ENCODE measurements at places on chromosomes 16 and 17. TPM values are rescaled to one million over a fixed set of nuclear protein-coding genes. Genes with fewer than 3 reads are reported as not detected.

- no peak overlapping the region for H3K27ac ChIP-seq
- no peaks in the 10 kb centered on the region for H3K36me3 ChIP-seq
- no peak for DNase-seq
- H3K4me1 ChIP-seq = no peaks in the 10 kb centered on the region
Measured at GRCh38 chr17:16661217-16661616, 7.6 kb upstream of the ZNF624 start.

GRCh38 chr16:82044585-82044911 is 9.5 kb downstream of the HSD17B2 start:
- no peak for DNase-seq
- no peaks in the 10 kb centered on the region for H3K4me1 ChIP-seq
- H3K27me3 ChIP-seq = peaks cover 10% of the 10 kb centered on the region
- H3K27ac ChIP-seq = no peak overlapping the region
- no peak overlapping the region for H3K4me3 ChIP-seq

GRCh38 chr17:38352245-38353085 is 821 bp downstream of the SOCS7 start:
- peaks cover 35% of the 10 kb centered on the region for H3K4me1 ChIP-seq
- no peaks in the 10 kb centered on the region for H3K27me3 ChIP-seq
- H3K4me3 ChIP-seq = peak overlapping the region; percentile 76
- H3K27ac ChIP-seq = no peak overlapping the region

- H3K4me3 ChIP-seq = peak within 1 kb of the TSS; percentile 88
- peaks cover 23% of the 10 kb centered on the region for H3K36me3 ChIP-seq
- peak; percentile 95 for DNase-seq
- no peaks in the 10 kb centered on the region for H3K27me3 ChIP-seq
- peaks cover 47% of the 10 kb centered on the region for H3K4me1 ChIP-seq
- peak within 1 kb of the TSS; percentile 100 for H3K27ac ChIP-seq
Measured at GRCh38 chr17:8162233-8162996, at the start of gene VAMP2. TSS of gene VAMP2 (minus strand) at chr17:8162948. CDS start at chr17:8162879, 69 bp downstream.

DNA sequence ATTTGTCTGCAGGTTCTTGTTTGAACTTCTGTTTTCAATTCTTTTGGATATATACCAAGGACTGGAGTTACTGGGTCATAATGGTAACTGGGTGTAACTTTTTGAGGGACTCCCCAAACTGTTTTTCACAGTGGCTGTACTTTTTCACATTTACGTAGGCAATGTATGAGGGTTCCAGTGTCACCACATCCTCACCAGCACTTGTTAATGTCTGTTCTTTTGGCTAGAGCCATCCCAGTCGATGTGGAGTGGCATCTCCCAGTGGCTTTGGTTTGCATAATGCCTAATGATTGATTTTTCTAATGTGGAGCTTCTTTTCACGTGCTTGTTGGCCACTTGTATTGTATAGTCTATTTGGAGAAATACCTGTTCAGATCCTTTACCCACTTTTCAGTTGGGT is 59.3 kb downstream of the SPECC1 start:
- no peak overlapping the region for H3K27ac ChIP-seq
- H3K27me3 ChIP-seq = peaks cover 10% of the 10 kb centered on the region
- DNase-seq = no peak
- no peaks in the 10 kb centered on the region for H3K36me3 ChIP-seq

DNA sequence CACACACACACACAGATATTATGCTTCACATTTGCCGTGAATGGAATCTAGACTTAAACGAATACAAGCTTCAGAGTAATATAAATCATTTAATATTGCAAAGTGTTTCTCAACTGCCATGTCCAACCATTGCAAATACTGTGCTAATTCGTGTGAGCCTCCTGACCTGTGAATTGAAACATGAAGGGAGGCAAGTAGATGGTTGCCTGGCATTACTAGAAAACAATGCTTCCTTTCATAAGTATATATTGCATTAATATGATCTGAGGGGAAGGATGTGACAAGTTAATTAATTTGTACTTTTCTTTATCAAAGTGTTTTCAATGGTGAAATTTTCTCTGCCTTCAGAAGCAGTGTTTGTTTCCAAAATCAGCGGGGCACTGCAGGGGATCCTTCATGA is 25.7 kb upstream of the GPR139 start:
- H3K27me3 ChIP-seq = no peaks in the 10 kb centered on the region
- no peaks in the 10 kb centered on the region for H3K4me1 ChIP-seq
- no peak for DNase-seq
- H3K27ac ChIP-seq = no peak overlapping the region

The KCNJ16 gene
- total RNA-seq = not detected

DNA sequence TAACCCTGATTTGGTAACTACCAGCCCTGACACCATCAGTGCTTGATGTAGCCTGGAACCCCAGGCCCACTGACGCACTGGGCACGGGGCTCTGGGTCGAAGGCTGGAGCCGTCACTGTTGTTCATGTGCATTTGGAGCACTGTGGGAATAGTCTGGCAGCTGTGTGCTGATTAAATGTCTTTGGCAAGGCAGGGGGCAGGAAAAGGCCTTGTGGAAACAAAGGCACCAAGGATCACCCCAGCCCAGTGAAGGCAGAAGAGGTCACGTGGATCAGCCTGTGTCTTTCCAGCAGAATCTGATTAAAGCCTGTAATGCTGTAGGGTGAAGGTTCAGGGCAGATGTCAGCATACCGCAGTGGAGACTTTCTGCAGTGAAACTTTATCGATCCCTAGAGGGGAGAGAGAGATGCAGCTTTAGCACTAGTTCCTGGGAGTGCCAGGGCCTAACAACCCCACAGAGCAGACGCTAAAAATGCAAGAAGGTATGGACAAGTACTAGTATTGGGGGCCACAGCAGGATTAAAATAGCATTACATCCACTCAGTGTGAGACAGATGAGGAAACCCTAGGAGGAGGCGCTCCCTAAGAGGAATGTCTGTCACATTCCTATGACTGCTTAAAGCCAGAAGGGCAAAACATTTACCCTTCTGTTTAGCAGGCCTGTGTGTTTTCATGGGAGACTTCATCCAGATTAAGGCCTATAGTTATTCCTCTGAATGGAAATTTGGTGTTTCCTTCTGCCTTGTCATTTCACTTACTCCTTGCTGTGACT is 9.7 kb downstream of the ZNHIT3 start:
- H3K27ac ChIP-seq = no peak overlapping the region
- peaks cover 3% of the 10 kb centered on the region for H3K4me1 ChIP-seq
- H3K36me3 ChIP-seq = peaks cover 14% of the 10 kb centered on the region
- H3K4me3 ChIP-seq = no peak overlapping the region
- DNase-seq = no peak

GRCh38 chr17:28466521-28467048 is 6.9 kb upstream of the SLC13A2 start:
- H3K4me1 ChIP-seq = peaks cover 8% of the 10 kb centered on the region
- no peak overlapping the region for H3K27ac ChIP-seq
- no peak overlapping the region for H3K4me3 ChIP-seq
- H3K27me3 ChIP-seq = peaks cover 8% of the 10 kb centered on the region
- H3K36me3 ChIP-seq = no peaks in the 10 kb centered on the region
- DNase-seq = peak; percentile 4

The SLC38A8 gene
- not detected for total RNA-seq

The RNFT1 gene
- 25.0 TPM for total RNA-seq

DNA sequence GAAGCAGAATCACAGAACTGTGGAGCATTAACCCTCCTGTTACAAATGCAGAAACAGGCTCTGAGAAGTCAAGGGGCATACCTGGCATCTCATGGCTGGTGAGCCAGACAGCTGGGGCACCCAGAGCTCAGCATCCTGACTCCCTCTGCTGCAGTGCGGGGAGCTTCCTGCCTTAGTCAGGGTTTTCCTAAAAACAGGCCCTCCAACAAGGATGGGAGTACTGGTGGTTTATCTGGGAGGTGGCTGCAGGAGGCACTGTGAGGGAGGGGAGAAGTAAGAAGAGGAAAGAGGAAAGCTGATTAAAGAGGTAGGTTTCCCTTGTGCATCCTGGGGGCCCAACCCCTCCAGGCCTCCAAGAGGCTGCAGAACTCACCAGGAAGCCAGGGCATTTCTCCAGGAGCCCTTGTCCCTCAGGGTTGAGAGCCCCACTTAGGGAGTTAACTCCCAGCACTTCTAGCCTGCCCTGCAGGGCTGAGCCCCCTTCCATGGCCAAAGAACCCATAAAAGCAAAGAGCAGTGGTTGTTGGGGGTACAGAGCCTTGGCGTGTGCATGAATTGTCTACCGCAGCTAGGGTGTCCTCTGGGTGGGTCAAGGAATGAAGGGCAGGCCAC is 261.5 kb upstream of the RPL38 start:
- no peaks in the 10 kb centered on the region for H3K36me3 ChIP-seq
- H3K27ac ChIP-seq = no peak overlapping the region
- DNase-seq = no peak
- H3K4me3 ChIP-seq = no peak overlapping the region
- H3K27me3 ChIP-seq = peaks cover 7% of the 10 kb centered on the region

- no peak overlapping the region for H3K27ac ChIP-seq
- no peaks in the 10 kb centered on the region for H3K36me3 ChIP-seq
- H3K4me1 ChIP-seq = no peaks in the 10 kb centered on the region
- no peak for DNase-seq
- H3K4me3 ChIP-seq = no peak overlapping the region
Measured at GRCh38 chr17:74888469-74888868, 5.0 kb downstream of the FADS6 start.

DNA sequence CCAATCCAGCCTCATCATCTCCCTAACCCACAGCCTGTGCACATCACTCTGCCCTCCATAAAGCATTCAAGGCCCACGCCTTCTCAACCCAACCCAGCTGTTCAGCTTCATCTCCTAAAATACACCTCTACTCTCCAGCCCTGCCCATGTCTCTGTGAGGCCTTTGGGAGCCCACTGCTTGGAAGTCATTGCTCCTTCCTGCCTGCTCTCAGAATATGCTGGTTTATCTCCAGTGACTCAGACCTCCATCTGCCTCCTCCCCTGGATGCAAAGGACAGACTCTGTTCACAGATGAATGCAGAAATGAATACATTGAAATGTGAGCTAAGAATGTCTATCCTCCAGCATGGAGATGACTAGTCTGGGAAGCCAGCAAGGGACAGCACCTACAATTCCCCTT is 19.0 kb downstream of the KCNG4 start:
- no peaks in the 10 kb centered on the region for H3K36me3 ChIP-seq
- DNase-seq = no peak
- peaks cover 4% of the 10 kb centered on the region for H3K27me3 ChIP-seq
- no peaks in the 10 kb centered on the region for H3K4me1 ChIP-seq
- H3K27ac ChIP-seq = no peak overlapping the region

- H3K4me1 ChIP-seq = peaks cover 3% of the 10 kb centered on the region
- H3K4me3 ChIP-seq = no peak overlapping the region
- no peak for DNase-seq
Measured at GRCh38 chr16:81432937-81433557, 11.6 kb upstream of the CMIP start.

DNA sequence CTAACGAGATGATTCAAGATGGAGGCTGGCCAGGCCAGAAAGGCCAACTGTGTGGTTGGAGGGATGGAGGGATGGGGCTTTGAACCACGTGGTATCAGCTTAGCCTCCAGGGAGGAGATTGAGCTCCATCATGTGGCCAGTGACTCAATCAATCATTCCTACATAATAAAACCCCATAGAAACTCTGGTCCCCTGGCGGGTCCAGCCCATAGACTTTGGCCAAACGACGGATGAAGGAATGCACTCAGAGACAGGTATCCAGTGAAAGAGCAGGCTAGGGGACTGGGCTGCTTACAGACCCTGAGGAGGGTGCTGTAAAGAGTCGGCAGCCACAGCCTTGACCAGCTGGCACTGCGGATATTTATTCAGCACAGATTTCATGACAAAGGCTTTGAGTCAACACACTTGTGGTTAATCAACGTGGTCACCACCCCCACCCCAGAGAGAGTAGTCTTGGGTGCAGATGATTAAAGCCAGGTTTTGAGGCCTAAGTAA is 308.7 kb upstream of the TNRC6C start:
- no peaks in the 10 kb centered on the region for H3K36me3 ChIP-seq
- H3K4me3 ChIP-seq = no peak overlapping the region
- no peak for DNase-seq
- H3K4me1 ChIP-seq = peaks cover 24% of the 10 kb centered on the region
- H3K27me3 ChIP-seq = peaks cover 4% of the 10 kb centered on the region
- no peak overlapping the region for H3K27ac ChIP-seq

DNA sequence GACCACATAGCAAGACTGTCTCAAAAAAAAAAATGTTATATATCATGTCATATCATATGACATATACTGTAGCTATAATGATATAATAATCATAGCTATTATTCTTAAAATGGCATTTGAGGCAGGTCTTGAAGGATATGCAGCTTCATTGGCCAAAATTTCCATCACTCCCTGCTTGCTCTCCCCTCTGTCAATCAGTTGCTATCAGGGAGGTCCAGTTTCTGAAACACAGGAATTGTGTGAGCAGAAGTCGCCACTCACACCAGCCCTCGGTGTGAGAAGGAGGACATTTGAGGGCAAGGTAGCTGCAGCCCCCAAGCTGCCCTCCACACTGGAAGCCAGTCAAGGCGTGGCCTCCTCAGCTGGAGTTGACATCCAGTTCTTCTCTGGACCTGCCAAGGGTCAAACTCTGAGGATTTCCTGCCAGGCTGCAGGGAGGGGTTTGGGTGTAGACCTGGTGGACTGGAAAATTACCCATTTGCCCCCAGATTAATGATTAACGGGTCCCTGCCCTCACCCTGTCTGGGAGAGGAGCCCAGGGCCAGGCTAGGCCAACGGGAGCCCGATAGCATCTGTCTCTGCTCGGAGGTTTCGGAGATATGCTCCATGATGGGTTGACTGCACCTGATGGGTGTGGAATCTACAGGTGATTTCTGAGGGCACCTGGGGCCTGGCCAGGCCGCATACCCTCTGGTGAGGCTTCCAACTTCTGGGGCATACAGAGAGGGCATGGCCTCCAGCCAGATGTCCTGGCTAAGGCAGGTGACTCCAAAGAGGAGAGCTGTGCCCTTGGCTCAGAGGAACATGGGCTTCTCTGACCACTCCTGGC is 18.8 kb downstream of the WNT9B start:
- H3K4me1 ChIP-seq = peaks cover 2% of the 10 kb centered on the region
- no peaks in the 10 kb centered on the region for H3K36me3 ChIP-seq
- no peak overlapping the region for H3K27ac ChIP-seq
- no peak for DNase-seq

GRCh38 chr17:76840884-76841775 is 27.1 kb upstream of the MGAT5B start:
- peak overlapping the region; percentile 63 for H3K4me3 ChIP-seq
- no peak for DNase-seq
- peaks cover 46% of the 10 kb centered on the region for H3K27me3 ChIP-seq
- H3K36me3 ChIP-seq = no peaks in the 10 kb centered on the region
- H3K4me1 ChIP-seq = peaks cover 14% of the 10 kb centered on the region

The TP53TG3D gene
- total RNA-seq = 0.68 TPM

DNA sequence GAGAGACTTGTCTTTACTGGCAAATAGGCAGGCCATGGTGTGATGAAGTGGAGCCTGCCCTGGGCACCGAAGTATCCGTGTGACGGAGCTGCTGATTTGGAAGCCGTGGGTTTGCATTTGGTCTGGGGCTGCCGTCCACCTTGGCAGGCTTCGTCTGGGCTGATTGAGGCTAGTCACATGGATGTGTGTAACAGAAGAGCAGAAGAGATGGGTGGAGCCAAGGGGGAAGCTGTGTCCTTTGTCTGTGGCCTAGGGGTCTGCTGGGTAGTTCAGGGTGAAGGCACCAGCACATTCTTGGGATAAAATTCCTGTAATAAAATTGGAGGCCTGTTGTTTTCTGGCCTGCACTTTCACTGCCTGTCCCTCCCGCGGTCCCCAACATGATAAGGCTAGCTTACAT is 106.1 kb downstream of the AATF start:
- no peaks in the 10 kb centered on the region for H3K27me3 ChIP-seq
- H3K4me3 ChIP-seq = no peak overlapping the region
- DNase-seq = no peak
- no peak overlapping the region for H3K27ac ChIP-seq
- H3K4me1 ChIP-seq = no peaks in the 10 kb centered on the region

Data from activated naive CD8-positive, alpha-beta T cell treated with anti-CD3 and anti-CD28 coated beads, Interleukin-2, amount 10 ng/mL, durations not matched to agents 7 days and 5 days (primary cell).